Stimulated activated CD8-positive, alpha-beta memory T cell treated with anti-CD3 and anti-CD28 coated beads, Interleukin-2, amount 100 ng/mL, for 1 hour (primary cell): ENCODE measurements at places on chromosomes 16 and 17.

- peak; percentile 9 for DNase-seq
Observed at GRCh38 chr17:20234276-20234675, 225.1 kb downstream of the SPECC1 start.

DNA sequence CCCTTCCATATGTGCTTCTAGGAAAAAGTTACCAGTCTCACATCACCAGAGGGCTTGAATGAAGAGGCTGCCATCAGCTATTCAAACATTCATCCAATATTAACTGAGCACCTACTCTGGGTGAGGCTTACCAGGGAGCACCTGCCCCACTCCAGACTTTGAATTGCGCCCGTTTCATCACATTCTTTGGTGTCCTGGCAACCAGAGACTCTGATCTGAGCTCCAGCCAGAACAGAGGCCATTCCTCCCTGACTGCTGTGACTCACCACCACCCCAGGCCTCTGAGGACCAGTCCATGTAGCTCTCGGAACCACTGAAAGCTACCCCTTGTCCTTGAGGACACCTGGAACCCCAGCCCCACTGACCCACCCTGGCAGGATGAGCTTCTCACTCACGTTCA, at the start of gene C16orf96:
Gene C16orf96, plus strand, starts transcription at position 229 of the 400 bp plus-strand sequence. Its CDS starts 150 bp downstream, at position 379.
- no peak for DNase-seq

DNA sequence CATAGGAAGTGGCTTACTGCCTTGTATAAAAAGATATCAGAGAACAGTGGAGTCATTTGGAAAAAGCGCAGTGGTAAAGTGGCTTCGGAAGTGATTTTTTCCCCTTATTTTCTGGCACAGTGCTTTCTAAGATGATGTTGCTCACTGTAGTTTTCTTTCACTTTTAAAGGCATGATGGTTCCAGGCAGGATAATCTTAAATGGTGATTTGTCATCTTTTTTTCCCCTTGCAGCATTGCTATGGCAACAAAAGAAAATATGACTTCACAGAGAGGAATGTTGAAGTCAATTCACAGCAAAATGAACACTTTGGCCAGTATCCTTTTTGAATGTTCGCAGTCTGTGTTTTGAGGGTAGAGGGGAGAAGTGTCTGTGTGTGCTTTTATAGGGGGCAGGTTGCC, 42.5 kb downstream of the GOSR1 start:
- no peak for DNase-seq

DNA sequence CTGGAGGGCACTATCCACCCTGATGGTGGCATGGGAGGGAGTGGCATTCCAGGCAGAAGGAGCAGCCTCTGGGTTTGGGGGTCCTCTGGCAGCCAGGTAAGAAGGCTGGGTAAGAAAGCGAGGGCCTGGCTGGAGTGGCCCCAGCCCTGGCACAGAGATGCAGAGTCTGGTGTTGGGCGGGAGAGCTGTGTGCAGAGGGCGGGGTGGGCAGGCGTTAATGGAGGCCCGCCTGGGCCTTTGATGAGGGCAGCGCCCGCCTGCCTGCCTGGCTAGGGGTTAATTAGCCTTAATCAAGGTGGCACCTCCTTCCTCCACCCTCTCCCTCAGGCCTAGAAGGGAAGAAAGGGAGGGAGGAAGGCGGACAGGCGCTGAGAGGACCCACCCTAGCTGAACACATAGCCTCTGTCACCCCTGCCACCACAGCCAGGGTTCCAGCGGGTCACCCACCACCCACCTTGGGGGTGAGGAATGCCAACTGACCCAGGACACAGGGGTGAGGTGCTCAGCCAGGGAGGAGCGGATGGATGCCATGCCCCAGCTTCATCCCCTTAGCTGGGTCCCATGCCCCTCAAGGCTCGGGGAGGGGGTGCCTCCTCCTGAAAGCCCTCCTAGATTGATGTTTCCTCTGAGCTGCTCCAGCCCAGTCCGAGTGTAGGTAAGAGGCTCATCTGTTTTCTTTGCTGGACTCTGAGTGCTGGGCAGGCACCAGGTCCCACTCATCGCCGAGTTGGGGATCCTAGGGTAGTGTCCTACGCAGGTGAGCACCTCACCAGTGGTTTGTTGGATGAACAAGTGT, 13.4 kb upstream of the FAM83G start:
- DNase-seq = no peak

DNA sequence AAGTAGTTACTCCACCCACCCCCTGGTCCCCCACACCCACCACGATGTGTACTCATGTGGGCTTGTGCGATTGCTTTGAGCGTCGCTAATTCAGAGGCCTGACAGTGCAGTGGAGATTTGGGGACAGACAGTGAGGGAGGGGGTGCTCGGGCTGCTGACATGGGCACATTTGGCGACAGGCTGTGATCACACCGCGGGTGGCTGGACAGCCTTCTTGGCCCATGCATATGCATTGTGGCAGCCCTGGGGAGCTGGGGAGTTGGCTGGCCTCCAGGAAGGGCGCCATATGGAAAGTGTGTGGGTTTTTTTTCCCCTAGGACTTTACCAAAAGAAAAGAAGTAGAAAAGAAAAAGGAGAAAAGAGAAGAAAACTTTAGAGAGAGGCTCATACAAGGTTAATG, 275.5 kb upstream of the N4BP1 start:
- no peak for DNase-seq

DNA sequence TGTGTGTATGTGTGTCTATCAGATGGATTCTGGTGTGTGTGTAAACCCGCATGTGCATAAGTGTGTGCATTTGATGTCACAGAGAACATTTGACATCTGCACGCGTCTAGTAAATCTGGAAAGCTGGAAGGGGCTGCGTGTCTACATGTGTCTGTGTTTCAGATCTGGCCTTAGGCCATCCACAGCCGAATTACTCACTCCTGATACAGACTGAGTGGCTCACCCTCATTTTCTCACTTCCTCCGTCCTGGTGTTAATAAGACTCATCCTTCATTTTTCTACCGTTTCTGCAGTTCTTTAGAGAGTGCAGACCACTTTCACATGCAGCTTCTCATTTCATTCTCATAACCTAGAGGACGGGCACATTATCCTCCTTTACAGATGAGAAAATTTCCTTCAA, 491.6 kb downstream of the CDH13 start:
- DNase-seq = no peak

DNA sequence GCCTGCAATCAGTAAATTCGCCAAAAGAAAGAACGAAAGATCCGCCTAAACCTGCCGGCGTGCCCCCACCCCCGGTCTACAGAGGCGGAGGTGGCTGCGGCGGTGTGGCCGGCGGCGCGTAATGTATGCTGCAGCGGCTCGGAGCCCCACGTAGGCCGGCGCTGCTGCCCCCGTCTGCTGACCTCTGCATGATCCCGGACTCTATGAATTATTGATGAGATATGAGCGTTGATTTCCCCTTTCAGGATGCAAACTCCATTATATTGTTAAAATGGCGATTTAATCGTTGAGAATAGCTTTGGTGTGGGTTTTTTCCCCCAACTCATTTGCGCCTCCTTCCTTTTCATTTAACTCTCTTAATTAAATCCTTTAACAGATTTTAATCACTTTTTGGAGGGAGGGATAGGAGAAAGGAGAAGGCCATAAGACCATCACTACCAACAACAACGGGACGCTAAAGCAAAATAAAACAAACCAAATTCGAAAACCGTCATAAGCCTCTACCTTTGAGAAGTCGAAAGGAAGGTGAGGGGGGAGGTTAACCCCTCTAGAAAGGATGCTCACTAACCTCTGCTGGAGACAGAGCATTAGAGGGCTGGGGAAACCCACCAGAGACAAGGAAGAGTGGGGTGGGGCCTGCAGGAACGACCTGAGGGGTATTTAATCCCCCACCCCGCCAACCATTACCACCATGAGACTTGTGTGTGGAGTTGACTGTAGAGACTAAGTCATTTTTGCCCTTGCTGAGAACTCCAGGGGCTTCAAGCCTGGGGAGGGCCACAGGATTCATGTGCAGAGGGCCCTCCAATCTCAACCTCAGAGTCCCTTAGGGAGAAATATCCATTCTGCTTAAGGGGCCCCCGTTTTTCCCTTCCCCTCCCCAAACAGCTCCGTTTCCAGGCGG, 3.4 kb downstream of the HOXB3 start:
- DNase-seq = no peak

GRCh38 chr17:73133911-73134649, 30.7 kb upstream of the SSTR2 start:
- DNase-seq = no peak

DNA sequence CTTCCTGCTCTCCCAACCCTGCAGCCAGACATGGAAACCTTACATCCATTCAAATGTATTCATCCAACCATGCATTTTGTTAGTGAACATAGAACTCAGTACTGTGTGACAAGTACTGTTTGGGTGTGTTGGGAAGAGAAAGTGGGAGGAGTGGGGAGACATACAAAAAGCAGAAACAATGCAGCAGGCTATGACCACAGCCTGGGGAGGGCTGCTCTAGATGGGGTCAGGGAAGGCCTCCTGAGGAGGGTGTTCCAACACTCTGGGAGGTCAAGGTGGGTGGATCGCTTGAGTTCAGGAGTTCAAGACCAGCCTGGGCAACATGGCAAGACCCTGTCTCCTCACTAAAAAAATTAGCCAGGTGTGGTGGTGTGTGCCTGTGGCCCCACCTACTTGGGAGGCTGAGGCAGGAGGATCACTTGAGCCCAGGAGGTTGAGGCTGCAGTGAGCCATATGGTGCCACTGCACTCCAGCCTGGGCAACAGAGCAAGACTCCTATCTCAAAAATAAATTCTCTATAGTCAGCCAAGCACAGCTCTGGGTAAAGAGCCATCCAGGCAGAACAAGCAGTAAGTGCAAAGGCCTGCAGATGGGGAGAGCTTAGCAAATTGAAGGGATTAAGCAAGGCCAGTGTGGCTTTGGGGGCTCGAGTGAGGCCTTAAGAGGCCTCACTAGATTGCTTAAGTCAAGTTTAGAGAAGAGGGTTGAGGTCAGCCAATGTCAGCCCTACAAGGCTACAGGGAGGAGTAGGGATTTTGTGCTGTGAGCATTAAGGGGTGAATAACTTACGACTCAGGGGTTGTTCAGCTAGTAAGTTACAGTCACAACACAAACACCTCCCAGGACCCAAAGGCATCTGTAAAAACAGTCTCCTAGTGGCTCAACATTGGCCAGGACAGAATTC, 5.5 kb downstream of the SLC13A2 start:
- no peak for DNase-seq

DNA sequence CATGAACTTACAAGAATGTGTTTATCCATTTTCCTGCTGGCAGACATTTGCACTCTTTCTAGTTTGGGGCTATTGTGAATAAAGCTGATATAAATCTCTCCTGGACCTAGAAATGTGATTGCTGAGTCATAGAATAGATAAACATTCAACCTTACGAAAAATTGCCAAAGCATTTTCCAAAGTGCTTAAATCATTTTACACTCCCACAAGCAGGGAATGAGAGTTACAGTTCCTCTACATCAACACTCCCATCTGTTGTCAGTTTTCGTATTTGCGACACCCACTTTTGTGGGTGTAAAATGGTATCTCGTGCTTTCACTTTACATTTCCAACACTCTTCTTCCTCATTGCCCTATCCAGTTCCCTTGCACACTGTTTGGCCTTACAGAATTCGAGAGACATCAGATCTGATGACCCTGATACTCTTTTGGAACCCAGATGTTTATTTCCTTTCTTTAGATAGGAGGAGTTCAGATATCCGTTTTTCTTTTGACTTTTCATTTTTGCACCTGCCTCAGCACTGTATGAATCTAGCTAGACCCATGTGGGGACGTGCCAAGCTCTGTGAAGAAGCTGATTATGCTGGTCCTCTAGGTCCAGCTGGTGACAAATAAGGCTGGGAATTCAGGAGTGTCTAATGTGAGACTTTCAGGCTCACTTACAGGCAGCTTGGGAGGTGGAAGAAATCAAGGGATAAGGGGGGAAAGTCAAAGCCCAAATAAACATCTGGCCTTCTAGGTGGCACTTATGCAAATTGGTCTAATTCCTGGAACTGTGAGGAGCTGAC, 14.0 kb downstream of the SOX9 start:
- no peak for DNase-seq

DNA sequence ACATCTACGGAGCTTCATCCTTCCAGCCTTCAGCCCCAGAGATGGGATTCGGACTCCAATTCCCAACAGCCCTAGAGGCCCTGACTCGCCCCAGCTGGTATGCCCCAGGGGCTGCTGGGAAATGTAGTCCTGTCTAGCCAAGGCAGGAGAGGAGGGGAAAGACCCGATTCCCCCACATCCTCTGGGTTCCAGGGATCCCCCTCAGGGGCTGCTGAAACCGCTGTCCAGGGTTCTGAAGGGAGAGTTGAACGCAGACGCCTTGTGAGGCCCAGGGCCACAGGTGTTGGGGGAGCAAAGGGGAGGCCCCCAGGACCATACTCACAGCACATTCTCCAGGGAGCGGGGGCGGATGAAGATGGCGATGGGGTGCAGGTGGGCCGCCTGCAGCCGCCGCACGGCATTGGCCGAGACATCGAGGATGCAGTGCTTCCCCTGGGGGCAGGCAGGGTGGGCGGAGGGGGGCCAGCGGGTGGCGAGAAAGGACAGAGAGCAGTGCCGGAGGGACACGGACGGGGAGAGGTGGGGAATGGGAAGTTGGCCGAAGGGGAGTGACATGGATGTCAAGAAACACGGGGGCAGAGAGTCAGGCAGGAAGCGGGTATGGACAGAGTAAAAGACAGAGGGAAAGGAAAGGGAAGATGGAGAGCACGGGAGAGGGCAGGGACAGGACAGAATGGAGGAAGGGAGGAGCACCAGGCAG, 12.6 kb upstream of the ASGR1 start:
- no peak for DNase-seq

DNA sequence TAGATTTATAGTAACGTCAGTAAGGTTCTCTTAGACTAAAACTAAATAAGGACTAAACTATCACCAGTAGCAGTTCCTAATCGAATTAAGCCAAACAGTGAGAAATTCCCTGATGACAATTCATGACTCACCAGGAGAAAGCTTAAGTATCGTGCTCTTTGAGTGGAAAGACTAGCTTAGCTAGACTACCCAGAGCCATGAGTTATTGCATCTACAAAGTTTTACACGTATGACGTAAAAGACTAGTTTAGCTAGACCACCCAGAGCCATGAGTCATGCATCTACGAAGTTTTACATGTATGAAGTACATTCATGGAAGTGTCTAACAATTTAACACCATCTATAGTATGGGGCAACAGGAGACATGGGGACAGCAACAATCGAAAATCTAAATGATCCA, 36.6 kb downstream of the UBE2G1 start:
- DNase-seq = no peak

DNA sequence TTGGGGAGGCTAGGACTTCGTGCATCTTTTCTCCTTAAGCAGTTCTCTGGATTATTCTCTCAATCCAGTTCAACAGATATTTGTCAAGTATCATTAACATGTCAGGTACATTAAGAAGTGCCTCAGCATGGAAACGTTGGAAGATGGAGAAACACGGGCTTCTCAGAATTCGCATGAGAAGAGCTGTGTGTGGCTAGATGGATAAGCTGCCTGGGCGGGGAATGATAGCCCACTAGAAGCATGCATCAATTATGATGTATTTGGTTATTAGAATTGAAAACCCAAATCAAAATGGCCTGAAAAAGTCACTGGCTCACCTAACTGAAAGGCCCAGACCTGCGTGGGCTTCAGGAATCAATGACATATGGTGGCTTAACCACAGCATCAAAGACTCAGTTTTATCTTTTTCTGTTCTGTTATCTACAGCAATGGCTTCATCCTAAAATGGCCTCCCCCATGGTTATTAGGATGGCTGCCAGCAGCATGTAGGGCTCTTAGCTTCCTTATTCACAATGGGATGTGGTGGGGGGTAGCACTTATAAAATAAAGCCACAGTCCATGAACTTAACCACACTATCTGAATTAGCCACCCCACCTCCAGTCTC, 43.9 kb downstream of the MMD start:
- DNase-seq = no peak
